Stimulated activated CD4-positive, alpha-beta T cell treated with anti-CD3 and anti-CD28 coated beads, Interleukin-2, amount 100 ng/mL, for 48 hours (primary cell): ENCODE measurements at places on chromosomes 3 and 15.

GRCh38 chr3:3110299-3110630 is at the start of gene IL5RA:
Gene IL5RA (minus strand): TSS chr3:3110374. CDS start chr3:3104984, 5,390 bp downstream.
- no peak for DNase-seq

DNA sequence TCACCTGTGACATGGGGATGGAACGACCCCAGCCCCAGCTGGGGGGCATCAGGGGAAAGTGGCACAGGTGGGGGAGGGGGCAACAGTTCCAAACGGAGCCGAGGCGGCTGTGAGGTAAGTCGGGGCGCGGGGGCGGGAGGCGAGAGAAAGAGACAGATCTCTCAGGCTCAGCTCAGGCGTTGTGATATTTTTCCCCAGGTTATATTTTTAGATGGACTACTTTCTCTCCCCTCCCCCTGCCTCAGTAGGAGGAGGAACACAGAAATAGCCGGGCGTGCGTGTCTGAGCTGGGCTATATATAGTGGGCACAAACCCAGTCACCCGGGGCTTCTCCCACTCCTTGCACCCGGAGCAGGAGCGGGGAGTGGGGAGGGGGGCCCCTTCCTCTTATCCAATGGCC is 91.0 kb upstream of the LINGO1 start:
- no peak for DNase-seq

- DNase-seq, result no peak
Measured at GRCh38 chr3:133803469-133803868, 2.1 kb upstream of the SRPRB start.

- no peak for DNase-seq
Measured at GRCh38 chr3:175107231-175107630, 248.1 kb downstream of the NAALADL2 start.

- DNase-seq, result no peak
Measured at GRCh38 chr3:55097441-55097840, 169.6 kb upstream of the LRTM1 start.
